CD4-positive, alpha-beta T cell treated with Interleukin-10 for 1 hour (primary cell): ENCODE measurements at places on chromosomes 16 and 17.

DNA sequence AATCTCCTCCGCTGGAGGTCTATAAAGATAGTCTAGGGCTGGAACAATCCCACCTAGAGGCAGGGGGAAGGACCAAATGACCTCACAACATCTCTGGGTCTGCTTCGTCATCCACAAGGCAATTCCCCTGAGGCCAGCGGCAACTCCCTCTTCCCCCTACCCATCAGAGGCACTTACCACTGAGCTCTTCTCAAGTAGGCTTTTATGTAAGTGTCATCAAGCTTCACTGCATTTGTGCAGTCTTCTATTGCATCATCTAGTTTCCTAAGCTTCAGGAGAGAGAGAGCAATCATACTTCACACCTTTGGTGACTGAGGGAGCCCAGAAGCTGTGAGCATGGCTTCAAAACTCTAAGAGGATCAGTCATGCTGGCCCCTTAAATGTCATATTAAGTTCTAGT, 21.0 kb downstream of the CNP start:
- no peak for DNase-seq

DNA sequence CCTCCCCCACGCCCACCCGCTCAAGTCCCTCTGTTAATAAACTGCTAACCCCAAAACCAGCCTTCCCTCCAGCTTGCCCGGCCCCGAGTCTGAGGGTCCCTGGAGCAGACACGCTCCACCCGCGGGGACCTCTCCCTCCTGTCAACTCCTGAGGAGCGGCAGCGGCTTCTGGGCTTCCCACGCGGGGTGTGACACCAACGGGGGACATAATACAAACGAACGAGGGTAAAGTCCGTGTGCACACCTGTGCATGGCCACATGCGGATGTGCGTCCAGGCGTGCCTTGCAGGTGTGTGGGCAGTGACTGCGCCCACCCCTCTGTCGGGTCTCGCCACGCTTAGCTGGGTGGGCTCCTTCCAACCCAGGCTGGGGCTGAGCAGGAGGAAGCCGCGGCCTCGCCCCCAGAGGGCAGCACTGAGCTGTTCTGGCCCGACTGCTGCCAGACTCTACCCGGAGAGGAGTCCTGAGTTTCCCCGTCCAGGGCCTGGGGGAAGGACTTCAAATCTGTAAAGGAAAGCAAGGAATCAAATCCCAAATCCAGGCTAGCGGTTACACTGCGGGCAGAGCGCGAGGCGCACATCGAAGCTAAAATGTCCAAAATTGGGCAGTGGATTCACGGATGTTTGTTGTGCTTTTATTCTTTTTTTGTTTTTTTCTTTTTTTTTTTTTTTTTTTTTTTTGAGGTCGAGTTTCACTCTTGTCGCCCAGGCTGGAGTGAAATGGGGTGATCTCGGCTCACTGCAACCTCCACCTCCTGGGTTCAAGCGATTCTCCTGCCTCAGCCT, 24.2 kb upstream of the KRT17 start:
- peak; percentile 83 for DNase-seq

- no peak for DNase-seq
Measured at GRCh38 chr16:69890114-69890891, 60.8 kb upstream of the CLEC18A start.

- no peak for DNase-seq
Measured at GRCh38 chr17:77531002-77531401, 390.2 kb downstream of the SEC14L1 start.

DNA sequence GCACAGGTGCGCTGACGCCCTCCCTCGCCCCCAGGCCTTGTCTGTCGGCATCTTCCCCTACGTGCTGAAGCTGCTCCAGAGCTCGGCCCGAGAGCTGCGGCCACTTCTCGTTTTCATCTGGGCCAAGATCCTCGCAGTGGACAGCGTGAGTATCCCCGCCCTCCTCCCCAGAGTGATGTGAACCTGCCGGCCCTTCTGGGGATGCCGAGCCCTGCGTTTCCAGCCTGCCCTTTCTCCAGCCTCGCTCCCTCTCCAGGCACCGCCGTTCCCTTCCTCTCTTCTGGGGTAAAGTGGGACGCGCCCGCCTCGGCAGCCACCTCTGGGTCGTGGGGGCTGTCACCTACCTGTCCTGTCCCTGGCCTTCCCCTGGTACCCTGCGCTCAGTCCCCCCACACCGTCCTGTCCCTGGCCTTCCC, 133.9 kb upstream of the CHMP6 start:
- no peak for DNase-seq

- no peak for DNase-seq
Measured at GRCh38 chr17:1509290-1509881, 7.0 kb downstream of the INPP5K start.

DNA sequence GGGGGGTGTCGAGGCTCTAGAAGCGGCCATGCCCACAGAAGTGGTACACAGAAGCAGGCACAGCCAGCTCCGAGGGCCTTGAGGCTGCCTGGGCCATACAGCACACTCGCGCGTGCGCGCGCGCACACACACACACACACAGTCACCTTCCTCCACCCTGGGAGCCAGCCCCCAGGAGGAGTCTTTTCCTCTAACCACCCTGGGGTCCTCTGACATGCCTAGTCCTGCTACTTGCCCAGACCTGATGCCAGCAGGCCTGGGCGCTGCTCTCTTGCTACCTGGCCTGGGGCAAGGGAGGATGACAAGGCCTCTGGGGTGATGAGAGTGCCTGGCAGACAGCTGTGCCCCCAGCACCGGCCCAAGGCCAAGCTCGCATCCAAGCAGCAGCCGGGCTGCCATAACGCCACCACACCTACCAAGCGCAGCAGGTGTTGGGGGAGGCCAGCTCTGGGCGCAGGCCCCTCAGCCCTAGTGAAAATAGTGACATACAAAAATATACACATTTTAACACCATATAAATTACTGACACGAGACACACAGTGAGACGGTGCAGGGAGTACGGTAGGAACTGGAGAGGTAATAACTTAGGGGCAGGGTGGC, 41.1 kb downstream of the TSC2 start:
- no peak for DNase-seq

GRCh38 chr17:40956401-40957254, 10.1 kb downstream of the KRT39 start:
- DNase-seq: no peak

DNA sequence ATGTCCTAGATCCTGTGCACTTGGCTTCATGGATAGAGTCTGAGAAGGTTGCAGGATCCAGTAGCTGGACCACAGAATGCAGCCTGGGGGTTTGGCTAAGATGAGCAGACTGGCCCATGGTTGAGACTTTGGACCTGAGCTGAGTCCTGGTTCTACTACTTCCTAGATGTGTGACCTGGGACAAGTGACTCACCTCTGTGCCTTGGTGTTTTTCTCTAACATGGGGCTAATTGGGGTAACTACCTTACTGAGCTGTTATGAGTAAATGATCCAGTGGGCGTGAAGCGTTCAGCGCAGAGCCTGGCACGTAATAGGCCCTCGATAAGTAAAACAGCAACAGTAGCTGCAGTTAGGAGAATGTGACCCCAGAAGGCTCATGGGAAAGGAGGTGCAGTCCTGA, 38.8 kb downstream of the SNX20 start:
- no peak for DNase-seq

- DNase-seq: no peak
Measured at GRCh38 chr17:17904166-17905035, 67.6 kb upstream of the SREBF1 start.

DNA sequence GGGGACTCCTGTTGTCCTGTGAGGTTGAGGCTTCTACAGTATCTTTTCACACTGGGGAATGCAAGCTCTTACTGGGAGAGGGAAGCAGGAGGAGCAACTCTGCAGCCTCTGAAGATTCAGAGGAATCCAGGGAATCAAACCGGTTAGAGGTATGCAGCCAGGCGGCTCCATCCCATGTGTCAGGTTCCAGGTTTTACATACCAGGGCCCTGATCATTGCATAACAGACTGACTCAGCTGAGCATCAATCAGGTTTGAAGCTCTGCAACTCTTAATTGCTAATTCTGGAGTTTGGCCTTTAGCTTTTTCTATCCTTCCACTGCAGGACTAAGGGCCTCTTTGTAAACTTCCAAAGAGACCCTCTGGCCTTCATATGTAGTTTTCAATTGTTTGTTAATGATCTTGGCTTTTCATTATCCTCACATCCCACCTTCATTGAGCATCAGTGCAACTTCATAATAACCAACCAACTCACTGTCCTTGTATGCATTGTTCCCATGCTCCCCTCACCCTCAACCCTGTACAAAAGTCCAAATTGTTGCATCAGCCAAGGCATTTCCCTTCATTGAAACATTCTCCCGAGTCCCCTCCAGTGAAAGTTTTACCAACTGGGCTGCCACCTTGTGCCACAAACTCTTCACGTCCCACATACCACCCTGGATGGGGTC, 59.7 kb upstream of the DHX40 start:
- DNase-seq: no peak

DNA sequence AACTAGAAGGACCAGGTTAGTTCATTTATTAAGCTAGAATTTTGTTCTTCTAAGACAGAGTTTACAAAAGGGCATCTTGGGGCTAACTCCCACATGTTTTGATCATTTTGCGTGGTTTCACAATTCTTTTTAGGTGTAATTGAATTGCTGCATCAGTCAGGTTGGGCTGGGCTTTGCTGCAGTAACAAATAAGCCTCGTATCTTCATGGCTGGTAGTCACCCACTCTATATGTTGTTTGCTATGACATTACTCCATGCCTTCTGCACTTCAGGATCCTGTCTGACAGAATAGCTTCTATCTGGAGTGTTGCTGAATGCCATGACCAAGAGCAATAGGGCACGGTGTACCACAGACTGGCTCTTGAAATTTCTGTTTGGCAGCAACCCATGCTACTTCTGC, 10.6 kb upstream of the IRX3 start:
- DNase-seq: no peak

DNA sequence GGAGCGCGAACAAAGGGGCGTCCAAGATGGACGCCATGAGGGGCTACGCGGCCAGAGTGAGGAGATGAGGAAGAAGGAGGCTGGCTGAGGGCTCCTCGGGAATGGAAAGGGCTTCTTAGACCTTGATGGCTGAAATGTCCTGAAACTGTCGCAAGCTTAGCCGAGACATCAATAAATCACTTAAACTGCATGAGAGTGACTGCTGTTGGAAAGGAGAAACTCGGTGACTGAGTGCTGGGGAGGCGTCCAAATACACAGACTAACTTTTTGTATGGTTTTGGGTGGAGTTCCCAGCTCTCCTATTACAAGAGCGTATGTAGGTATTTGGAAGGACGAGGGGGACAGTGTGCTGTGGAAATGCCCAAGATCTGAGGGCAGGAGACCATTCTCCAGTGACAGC, 1.4 kb upstream of the GEMIN4 start:
- no peak for DNase-seq

DNA sequence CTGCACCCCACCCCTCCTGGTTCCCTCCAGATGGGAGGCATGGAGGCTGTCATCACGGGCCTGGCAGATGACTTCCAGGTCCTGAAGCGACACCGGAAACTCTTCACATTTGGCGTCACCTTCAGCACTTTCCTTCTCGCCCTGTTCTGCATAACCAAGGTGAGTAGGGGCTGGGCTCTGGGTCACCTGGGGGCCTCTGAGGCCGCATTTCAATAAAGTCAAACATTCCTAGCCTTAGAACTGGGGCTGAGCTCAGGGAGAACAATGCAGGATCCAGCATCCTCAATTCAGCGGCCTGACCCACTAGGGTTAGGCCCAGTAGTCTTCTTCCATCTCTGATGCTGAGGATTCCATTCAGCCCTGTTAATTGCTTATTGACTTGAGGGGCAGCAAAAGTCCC, 42.1 kb downstream of the SLC6A2 start:
- no peak for DNase-seq

DNA sequence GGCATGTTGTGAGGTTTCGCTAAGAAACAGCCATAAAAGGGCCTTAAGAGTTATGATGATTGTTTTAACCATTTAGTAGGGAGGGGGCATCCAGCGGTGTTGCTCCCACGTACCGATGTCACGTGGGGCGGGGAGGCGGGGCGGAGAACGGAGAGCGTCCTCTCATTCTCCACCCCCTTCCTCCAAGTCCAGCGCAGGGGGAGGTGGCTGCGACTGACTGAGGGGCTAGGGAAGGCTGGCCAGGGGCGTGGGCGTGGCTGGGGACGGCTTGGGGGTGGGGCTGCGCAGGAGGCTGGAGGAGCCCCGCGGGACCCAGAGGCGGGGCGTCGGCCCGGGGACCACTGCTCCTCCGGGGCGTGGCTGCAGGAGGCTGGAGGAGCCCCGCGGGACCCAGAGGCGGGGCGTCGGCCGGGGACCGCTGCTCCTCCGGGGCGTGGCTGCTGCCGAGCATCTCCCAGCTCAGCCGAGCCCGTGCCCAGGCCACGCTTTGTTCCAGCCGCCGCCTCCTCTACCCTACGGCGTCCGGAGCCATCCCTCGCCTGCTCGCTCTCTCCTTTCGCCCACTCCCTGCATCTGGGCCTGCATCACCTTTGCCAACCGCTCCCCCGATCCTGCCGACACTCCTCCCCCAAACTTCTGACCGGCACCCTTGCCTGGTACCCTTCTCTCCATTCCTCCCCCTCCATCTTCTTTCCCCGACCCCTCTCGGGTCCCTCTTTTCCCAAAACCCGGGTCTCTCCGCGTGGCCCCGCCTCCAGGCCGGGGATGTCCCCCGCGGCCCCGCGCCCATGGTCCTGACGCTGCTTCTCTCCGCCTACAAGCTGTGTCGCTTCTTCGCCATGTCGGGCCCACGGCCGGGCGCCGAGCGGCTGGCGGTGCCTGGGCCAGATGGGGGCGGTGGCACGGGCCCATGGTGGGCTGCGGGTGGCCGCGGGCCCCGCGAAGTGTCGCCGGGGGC, at the start of gene SARM1:
TSS of gene SARM1 (plus strand) at position 450 of the 958 bp plus-strand sequence. CDS start at position 789, 339 bp downstream.
- DNase-seq: peak; percentile 91

DNA sequence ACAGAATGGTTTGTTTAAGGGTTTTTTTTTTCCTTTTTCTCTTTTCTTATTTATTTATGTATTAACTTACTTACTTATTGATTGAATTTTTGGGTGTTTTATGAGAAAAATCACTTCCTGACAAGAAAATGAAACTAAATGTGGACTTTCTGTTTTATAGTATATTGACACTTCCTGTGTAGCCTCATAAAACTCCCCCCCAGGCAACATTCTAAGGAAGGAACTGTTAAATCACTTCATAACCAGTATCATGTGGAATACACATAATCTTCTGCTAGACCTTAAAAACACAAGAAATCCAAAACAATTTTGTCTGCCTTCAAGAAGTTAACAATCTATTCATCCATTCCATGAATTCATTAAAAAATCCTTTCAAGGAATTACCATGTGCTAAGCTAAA, 164.1 kb upstream of the TOM1L1 start:
- no peak for DNase-seq

- no peak for DNase-seq
Measured at GRCh38 chr17:68184141-68184571, 63.7 kb upstream of the AMZ2 start.

GRCh38 chr17:67718325-67718941, 697 bp downstream of the NOL11 start:
- DNase-seq: peak; percentile 58

GRCh38 chr16:75616521-75617010, 6.5 kb downstream of the ADAT1 start:
- peak; percentile 58 for DNase-seq

GRCh38 chr17:38735161-38735997, 5.2 kb downstream of the CISD3 start:
- DNase-seq: peak; percentile 75

GRCh38 chr17:39603304-39604016, 4.3 kb downstream of the NEUROD2 start:
- no peak for DNase-seq

- peak; percentile 63 for DNase-seq
Measured at GRCh38 chr17:2192367-2193057, 111.1 kb downstream of the SMG6 start.
